Stimulated activated CD4-positive, alpha-beta T cell treated with anti-CD3 and anti-CD28 coated beads, Interleukin-4, amount 100 ng/mL, for 24 hours (primary cell): ENCODE measurements at places on chromosomes 5 and 9.
A peak's percentile ranks its signal among the peaks of the same experiment; 100 is the strongest.

DNA sequence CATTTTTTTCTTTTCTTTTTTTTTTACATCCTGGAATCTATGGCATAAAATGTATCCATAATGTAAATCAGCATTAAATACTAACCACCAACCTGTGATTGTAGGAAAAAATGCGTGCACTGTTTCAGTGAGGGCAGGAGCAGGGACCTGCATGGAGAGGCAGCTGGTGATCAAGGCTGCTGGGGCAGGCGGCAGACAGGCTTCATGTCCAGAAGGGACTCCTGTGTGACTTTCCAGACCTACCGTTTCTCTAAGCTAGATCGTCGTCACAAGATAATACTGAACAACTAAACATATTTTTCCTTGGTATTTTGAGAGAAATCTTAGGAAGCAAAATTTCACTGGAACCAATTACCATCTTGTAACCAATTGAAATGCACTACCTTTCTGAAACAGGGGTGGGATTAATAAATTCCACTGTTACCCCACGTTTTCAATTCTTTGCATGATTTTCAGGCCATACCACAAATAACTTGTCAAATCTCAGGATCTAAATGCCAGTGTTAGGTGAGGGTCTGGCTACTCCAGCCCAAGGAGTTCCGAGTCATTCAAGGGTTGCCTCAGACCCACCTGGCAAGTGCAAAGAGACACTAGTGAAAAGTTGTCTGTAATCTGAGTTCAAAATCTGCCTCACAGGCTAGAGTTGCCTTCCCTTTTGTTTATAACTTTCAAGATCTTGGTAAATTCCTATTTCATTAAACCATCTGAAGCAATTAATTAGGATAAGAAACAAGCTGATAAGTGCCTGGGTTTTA is 198.2 kb downstream of the SEMA5A start:
- DNase-seq = no peak

DNA sequence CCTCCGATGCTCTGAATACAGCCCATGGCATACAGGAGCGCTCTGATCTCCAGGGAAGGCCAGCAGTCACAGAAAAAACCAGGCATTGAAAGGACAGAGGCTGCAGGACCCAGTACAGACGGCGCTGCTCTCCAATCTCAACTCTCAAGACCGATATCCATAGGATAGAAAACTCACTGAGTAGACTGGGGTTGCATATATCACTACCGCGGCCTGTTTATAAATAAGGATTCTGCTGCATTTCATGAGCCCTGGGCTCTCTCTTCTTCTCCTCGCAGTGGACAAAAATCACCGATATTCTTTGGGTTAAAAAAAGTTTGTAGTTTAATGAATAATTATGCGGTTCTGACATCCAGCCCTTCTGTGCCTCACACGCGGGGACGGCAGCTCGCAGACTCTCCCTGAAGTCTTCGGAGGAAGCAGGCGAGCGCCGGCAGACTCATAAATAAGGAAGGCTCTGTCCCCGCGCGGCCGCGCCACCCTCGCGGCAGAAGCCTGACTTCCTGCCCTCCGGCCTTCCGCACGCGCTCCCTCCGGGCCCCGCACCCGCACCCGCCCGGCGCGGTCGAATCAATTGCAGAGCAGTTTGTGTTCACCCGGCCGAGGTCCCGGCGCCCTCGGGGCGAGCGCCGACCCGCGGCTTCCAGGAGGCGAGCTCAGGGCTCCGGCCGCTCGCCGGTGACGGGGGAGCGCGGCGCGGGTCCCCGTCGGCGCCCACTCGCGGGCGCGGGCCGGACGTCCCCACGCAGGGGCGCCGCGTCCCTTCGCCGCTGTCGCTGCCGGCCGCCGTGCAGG is at the start of gene FAM78A:
FAM78A (minus strand) TSS at position 417 of the 795 bp plus-strand sequence; CDS start at position 86, 331 bp downstream.
- peak; percentile 52 for DNase-seq

DNA sequence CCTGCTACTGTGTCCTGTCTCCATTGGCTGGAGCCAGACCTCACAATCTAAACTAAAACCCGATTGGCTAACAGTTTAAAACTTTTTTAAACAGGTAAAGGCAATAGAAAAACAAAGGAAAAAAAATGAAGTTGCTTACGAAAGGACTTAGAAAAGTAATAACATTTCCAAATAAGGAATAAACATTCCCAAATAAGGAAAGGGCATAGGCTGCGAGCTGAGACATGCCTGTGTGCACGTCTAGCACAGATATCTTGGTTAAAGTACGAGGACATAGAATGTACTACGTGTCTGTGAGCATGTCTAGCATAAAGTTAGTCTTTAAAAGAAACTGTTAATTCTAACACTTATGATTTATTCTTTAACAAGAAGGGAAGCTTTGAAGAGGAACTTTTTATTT is 15.3 kb upstream of the FAM120A start:
- DNase-seq = no peak

DNA sequence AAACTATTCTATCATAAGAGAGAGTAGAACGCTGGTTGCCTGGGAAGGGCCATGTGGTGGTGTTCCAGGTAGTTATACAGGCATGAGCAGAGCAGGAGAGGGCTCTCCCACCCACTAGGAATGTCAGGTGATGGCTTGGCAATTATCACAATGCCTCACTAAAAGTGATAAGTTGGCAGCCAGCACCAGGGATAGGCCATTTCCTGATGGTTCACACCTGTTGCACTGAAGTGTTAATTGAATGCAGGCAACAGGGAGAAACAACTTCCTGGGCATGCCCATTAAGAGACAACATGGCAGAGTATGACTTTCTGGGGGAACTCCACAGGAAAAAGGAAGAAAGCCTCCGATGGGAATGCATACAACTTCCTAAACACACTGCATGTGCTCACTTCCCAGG is 593.2 kb downstream of the ELAVL2 start:
- DNase-seq = no peak

DNA sequence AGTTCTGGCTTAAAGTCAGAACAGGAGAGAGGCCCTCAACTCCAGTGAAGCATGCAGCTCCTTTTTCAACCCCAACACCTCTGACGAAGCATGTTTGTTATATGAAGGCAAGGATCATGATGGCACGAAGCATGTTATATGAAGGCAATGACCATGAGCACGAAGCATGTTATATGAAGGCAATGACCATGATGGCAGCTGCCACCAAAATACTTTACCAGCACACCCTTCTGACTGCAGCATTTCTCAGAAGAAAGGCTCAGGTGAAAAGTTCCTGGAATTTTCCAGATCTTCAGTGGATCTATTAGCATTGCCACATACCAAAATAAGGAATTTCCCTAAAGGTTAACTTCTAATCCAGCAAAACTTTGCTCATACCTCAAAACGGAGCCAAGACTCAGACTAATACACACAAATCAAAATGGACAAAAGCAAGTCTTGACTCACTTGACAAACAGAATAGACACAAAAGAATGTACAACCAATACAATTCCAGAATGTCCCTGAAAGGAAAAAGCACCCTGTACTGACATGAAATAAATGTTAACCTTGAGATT is 217.4 kb downstream of the FANCC start:
- no peak for DNase-seq
